Cardiac muscle cell (in vitro differentiated cells and primary cell): ENCODE measurements at places on chromosomes 11 and 22. TPM values are rescaled to one million over a fixed set of nuclear protein-coding genes. Genes with fewer than 3 reads are reported as not detected.
A peak's percentile ranks its signal among the peaks of the same experiment; 100 is the strongest.

GRCh38 chr22:40395607-40396006, 25.2 kb downstream of the SGSM3 start:
- H3K27me3 ChIP-seq: no peaks in the 10 kb centered on the region
- no peak for DNase-seq
- no peak overlapping the region for H3K27ac ChIP-seq
- H3K36me3 ChIP-seq: no peaks in the 10 kb centered on the region
- peaks cover 6% of the 10 kb centered on the region for H3K4me1 ChIP-seq

GRCh38 chr11:30960387-30960992, 374.3 kb upstream of the MPPED2 start:
- H3K4me1 ChIP-seq: no peaks in the 10 kb centered on the region
- no peaks in the 10 kb centered on the region for H3K36me3 ChIP-seq
- peaks cover 3% of the 10 kb centered on the region for H3K27me3 ChIP-seq

DNA sequence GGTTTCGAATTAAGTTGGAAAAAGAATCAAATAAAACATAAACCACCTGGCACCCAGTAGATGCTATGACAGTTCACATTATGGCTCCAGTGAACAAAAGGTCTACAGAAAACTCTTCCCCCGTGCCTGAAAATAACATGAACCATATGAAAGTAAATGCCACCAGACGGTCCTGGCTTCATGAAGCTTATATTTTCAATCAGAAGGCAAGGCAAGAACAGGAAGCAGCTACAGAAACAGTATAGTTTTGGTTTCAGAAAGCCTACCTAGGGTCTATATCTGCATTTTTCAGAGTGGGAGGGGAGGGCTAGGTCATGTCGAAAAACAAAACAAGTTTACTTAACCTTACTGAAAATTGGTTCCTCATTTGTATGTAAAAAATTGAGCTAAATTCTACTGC, 9.8 kb downstream of the RAB30 start:
- DNase-seq: no peak
- H3K4me1 ChIP-seq: no peaks in the 10 kb centered on the region
- H3K27ac ChIP-seq: no peak overlapping the region
- H3K27me3 ChIP-seq: no peaks in the 10 kb centered on the region
- no peak overlapping the region for H3K4me3 ChIP-seq
- no peaks in the 10 kb centered on the region for H3K36me3 ChIP-seq

DNA sequence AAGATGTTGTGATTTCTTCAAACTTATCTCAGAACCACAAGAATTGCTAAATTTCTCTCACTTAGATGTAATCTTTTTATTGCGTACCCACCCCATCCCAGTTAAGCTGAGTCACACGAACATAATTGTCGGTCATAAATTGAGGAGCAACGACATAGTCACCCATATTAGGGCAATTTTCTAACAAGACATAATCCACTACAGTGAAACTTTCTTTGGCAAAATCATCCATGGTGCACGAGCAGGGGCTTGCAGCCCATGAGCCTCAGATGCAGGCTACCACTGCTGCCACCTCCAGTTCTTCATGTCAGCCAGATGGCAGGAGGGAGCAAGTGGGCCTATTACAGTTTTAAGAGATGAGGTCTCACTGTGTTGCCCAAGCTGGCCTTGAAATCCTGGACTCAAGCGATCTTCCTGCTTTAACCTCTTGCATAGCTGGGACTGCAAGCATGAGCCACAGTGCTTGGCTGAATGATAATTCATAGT, 70.3 kb upstream of the GRK2 start:
- DNase-seq: no peak
- no peaks in the 10 kb centered on the region for H3K4me1 ChIP-seq
- H3K36me3 ChIP-seq: peaks cover 21% of the 10 kb centered on the region
- no peak overlapping the region for H3K4me3 ChIP-seq

DNA sequence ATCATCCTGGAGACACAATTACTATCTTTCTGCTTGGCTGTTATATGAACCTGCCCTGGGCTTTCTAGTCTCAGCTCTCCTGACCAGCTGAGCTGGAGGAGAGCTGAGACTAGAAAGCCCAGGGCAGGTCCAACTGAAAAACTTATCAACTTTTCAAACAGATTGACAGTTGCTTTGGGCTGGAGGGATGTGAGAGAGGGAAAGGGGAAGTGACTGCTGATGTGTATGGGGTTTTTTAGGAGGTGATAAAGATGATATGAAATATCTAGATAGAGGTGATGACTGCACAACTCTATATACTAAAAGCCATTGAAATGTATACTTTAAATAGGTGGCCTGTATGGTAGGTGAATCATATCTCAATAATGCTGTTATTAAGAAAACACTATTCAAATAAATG, 60.2 kb upstream of the CHRM4 start:
- H3K27ac ChIP-seq: no peak overlapping the region
- H3K4me1 ChIP-seq: peaks cover 2% of the 10 kb centered on the region
- no peaks in the 10 kb centered on the region for H3K36me3 ChIP-seq
- H3K27me3 ChIP-seq: no peaks in the 10 kb centered on the region
- no peak for DNase-seq
- H3K4me3 ChIP-seq: no peak overlapping the region

DNA sequence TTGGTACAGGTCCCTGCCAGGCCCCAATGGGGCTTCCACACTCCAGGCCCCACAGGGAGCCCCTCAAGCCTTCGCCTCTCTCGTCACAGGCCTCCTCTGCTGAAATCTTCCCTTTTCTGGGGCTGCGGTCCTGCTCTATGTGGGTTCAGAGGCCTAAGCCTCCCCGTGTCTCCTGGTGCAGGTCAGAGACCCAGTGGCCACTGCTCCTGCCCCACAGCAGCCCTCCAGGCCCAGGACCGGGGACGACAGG, 5.9 kb upstream of the IFITM3 start:
- peak overlapping the region; percentile 19 for H3K27ac ChIP-seq
- no peaks in the 10 kb centered on the region for H3K36me3 ChIP-seq
- DNase-seq: no peak
- no peaks in the 10 kb centered on the region for H3K27me3 ChIP-seq

GRCh38 chr22:33539902-33540751, 380.1 kb downstream of the LARGE1 start:
- H3K27ac ChIP-seq: no peak overlapping the region
- peaks cover 5% of the 10 kb centered on the region for H3K4me1 ChIP-seq
- DNase-seq: no peak

DNA sequence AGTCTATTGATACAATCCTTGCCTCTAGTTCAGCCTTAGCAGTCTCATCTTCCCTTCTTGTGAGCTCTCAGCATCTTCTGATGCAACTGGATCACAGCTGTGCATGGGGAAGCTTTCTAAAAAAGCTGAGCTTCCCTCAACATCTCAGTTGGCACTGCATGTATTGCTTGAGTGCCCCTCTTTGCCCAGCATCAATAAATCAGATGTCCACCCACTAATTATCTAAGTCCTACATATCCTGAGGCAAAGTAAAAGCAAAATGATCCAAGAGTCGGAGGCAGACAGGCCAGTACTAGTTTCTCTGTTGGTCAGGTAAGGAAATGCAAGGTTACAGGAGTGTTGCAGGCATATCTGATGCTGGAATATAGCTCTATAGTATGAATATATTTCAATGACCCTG, 334.5 kb upstream of the NCAM1 start:
- H3K4me3 ChIP-seq: no peak overlapping the region
- H3K27ac ChIP-seq: no peak overlapping the region
- no peaks in the 10 kb centered on the region for H3K36me3 ChIP-seq
- H3K27me3 ChIP-seq: no peaks in the 10 kb centered on the region
- no peak for DNase-seq
- no peaks in the 10 kb centered on the region for H3K4me1 ChIP-seq

DNA sequence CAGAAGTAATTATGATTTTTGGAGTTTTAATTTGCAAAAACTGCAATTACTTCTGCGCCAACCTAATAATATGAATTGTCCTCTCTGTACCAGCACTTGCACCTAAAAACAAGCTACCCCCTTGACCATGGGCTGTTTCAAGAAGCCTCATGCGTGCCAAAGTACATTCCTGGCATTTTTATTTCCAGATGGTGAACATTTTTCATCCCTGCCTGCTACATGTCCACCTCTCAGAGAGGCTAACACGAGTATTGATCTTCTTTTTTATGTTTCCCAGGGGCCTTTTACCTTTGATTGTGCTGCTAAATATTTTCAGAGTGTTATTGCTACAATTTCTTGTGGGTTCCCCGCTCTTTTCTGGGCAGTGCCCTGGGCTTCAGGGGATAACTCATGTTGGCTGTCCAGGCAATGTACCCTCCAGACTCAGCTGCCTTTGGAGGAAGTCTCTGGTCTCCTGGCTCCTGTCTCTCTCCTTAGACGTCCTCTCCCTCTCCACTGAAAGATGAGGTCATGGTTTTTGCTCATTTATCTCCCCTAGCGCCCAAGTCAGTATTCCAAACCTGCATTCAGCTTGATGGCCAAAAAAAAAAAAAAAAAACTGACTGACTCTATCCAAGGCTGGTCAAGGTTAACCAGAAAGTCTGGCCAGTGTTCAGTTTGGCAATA, 86.2 kb upstream of the ASPHD2 start:
- H3K4me3 ChIP-seq: no peak overlapping the region
- no peaks in the 10 kb centered on the region for H3K36me3 ChIP-seq
- peaks cover 5% of the 10 kb centered on the region for H3K27me3 ChIP-seq
- no peak for DNase-seq
- no peaks in the 10 kb centered on the region for H3K4me1 ChIP-seq
- H3K27ac ChIP-seq: no peak overlapping the region

ART5 gene
- total RNA-seq: 44.9 and 49.9 TPM in 2 replicates
